ENCODE measurements at places on chromosomes 5 and 9.

DNA sequence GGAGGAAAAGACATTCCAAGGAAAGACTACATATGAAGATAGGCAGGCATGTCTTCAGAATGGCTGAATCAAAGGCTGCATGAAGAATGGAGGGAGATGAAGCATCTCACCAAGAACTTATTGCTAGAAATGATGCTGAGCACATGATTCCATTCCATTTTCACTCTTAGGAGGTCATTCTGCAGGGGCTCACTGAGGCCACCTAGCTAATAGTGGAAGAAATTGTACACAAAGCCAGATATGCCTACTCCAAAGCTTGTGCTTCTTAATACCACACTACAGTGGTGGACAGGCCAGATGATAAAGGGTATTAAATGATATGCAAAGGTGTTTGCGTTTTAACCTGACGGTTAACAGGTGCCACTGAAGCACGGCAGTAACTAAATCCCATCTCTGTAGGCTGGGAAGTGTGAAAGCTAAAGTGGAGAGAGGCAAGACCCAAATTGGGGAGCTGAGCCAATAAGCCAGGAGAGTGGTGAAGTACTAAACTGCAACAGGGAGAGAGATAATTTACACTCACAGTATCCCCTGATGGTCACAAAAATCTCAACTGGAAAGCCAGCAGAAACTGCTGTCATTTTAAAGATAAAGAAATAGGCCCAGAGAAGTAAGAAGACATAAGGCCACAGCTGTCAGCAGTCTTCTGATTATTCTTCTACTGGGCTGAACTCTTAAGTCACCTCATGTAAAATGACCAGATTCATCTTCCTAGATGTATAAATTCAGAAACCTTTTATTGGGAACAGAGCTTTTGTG, 14.6 kb downstream of the NDUFA8 start:
- DNase-seq = no peak

DNA sequence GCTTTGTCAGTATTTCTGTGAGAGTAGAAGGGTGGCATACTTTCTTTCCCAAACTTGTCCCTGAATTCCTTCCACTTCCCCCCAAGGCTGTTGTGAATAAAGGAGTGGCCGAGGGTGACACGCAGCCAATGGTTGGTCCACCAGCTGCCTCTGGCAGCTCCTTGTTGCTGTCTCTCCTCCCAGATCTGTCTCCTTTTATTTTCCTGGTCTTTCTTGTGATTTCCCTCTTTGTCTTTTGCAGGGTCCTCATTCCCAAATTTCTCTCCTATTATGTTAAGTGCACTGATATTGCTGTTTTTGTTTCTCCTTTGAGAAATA, 137.5 kb upstream of the HMHB1 start:
- no peak for DNase-seq

DNA sequence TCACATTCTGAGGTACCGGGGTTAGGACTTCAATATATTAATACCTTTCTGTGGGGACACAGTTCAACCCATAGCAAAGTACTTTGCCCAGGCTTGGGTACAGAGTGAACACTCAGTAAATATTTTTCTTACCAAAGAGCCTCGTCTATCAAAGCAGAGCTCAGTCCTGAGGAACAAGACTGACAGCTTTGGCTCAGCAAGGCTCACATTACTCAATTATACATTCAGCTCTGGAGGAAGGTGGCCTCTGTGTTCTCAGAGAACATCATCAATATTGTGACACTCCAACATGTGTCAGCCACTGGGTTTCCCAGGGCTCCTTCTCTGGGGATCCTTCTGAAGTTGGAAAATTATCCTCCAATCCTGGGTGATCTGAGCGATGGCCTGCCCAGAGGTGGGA, 186.4 kb downstream of the NMUR2 start:
- DNase-seq = no peak

DNA sequence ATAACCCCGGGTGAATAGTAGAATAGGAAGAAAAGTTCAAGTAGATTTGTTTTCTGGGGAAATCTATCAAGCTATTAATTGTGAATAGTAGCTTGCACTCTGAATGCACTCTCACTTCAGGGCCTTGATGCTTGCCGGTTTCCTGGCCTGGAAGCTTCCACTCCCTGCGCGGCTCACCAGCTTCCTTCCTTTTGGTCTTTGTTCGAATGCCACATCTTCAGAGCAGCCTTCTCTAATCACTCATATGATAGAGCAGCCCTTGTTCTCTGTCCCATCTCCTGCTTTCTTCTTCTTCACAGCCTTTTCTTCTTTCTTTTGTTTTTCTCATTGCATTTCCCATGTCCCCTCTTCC, 146.7 kb downstream of the MAST4 start:
- DNase-seq = no peak

DNA sequence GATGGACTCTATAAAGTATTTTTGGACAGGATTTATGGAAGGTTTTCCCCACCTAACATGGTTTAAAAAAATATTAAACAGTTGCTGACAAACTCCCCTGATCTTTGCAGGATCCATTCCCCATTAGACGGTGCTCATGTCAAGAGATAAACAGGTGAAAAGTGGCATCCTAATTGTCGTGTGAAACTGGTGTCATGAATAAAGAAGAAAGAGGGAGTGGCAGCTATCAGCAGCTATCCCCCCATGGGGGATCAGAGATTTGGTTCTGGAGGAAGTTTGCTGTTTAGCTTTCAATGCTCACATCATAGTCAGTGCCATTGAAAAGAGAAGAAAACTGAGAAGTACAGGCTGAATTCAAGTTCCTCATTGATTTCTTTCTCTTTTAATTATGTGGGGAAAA, 329.3 kb upstream of the BRINP1 start:
- DNase-seq = no peak

GRCh38 chr9:69919461-69920061, 98.9 kb downstream of the CFAP95 start:
- DNase-seq = no peak

- DNase-seq = no peak
Measured at GRCh38 chr9:123642291-123643278, 286.6 kb downstream of the CRB2 start.

DNA sequence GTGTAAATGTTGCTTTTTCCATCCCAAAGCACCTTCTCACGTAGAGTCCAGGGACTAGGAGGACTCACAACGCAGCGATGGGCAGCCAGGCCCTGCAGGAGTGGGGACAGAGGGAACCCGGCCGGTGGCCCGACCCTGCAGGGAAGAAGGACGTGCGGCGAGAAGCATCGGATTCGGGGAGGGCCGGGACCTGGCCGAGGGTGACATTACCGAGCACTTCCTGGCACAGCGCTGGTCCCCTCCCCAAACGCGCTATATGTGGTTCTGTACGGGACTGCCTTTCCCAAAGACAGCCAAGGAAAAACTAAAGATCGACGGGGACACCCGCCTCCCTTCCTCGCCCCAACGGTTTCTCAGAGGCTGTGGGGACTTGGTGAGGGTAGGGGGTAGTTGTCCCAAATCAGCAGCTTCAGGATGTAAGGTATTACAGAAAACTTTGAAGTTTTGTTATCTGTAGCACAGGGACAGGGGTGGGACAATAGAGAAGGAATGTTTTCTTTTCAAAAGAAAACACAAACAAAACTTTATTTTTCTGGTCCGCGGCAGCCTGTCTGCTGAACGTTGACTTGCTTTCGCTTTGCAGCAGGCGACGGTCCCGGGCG, 887 bp upstream of the MAP3K1 start:
- no peak for DNase-seq

- no peak for DNase-seq
Measured at GRCh38 chr5:1053391-1054017, 44.9 kb downstream of the NKD2 start.

- no peak for DNase-seq
Measured at GRCh38 chr9:880725-881124, 39.2 kb downstream of the DMRT1 start.

DNA sequence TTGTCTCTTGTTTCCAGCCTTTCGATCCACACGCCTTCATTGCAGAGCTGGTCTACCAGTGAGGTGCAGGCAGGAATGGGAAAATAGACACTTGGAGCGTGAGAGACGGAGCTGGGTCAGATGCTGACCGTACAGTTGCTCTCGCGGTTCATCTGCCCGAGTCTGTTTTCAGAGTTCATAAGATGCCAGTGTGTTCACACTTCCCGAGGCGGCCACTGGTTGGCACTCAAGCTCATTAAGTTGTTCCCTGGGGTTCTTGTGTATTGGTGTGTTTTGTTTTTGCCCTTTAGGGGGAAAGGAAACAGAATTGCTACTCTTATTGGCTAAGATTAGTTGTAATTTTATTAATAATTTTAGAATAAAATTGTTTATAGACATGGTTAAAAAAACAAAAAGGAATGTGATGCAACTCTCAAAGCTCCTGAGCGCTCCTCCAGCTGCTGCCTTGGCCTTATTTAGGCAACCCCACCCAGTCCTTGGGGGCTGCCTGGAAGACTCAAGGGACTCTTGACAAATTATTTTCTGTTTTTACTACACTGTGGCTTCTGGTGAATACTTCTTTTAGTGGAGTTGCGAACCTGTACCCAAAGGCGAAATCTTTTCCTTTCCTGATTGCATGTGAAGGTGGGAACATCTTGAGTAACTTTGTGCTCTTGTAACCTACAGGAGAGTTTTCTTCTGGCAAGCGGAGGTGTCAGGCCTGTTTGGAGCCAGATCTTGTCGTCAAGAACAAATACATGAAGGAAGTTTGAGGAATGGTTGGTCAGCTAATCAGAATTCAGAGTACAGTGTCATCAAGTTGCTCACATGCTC, 146.1 kb downstream of the MAST4 start:
- no peak for DNase-seq

DNA sequence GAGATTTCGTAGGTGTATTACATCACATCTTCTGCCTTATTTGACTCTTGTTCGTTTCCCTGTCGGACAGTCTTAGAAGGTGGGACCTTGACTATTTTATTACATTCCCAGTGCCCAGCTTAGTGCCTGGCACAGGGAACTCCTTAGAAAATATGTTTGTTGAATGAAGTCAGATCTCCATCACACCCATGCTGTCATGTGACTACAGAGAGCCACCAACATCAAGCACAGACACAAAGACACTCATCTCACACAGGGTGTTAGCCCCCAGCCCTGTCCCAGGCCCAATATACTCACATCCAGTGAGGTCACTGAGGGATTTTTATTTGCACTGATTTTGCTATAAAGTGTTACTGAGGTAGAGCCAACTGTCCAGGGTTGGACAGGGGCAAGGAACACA, 692 bp upstream of the SRA1 start:
- DNase-seq = no peak

DNA sequence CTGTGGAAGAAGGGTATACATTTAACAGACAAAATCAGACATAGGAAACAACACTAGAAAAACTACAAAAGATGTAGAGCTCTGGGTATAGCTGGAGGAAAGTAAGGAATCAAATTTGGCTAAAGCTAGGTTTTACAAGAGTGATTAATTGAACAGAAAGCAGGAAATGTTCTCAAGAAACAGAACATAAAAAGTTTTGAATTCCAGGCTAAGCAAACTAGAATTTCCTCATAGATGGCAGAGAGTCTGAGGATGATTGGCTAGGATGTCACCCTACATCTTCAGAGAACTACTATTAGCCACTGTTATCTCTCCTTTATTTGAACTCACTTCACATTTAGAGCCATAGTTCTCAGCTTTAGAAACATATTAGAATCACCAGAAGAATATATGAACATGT, 502.1 kb upstream of the PAPPA start:
- DNase-seq = no peak

GRCh38 chr9:93301291-93301811, 117.4 kb downstream of the WNK2 start:
- DNase-seq = no peak

DNA sequence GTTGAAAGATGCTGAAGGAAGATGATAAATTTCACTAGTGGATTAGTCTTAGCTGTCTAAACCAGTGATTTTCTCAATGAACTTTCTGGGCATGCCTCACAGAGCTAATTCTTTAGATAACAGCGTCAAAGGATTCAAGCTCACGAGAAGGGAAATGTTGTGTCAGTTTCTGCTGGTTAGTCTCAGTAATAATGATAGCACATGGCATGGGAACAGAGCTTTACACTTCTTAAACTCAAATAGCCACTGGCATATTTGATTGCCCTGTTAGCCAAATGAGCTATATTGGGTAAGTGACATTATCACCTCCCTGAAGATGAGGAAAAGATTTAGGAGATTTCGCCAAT, 139.3 kb upstream of the NR3C1 start:
- no peak for DNase-seq

GRCh38 chr9:75133396-75133795, 45.1 kb downstream of the OSTF1 start:
- no peak for DNase-seq

DNA sequence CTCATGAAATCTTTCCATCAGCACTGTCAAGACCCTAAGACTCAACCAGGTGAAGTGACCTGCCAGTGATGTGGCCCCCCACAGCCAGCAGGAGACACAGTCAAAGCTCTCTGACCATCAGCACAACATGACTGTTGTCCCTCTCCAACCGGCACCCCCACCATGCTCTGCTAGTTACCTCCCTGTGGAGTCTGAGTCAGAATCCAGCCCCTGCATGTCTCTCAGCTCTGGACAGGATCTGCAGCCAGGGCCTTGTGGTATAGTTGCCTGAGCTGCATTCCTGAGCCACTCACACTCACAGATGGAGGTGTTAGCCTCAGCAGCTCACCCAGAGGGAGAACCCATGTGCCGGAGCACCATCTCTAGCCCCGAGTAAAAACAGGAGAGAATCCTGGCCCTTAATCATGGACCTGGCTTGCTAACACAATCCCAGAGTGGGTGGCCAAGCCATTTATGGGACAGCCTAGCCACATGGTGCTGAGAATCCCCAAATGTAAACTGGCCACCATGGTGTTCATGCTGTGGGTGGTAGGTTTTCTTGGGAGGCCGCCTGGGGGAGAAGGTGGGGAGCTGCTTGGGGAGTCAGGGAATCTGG, 237.8 kb downstream of the PAPPA start:
- no peak for DNase-seq

DNA sequence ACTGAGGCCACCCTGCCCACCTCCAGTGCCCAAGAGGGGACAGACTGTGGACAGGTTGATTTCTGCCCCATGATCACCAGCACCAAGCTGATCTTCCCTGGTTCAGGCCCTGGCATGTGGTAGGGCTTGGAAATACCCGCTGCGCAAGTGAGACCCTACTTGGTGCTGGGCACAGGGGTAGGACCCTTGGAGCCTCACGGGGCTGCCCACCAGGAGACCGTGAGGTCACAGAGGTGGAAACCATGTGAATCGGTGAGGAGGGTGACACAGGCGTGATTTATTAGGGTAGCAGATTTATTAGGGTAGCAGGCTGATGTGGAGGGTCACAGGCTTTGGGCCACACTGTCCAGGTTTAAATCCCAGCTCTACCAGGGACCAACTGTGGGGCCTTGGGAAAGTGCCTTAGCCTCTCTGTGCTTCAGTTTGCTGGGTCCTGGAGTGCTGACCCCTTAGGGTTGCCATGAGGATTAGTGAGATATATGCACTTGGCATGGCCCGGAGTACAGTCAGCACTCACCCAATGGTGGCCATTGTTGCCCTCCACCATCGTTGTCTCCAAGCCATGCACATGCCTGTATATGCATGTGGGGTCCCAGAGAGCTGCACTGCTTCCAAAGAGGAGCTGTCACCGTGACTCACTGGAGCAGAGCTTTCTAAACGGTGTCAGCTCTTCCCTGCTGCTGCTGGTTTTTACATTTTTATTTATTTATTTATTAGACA, 20.9 kb upstream of the DUSP1 start:
- DNase-seq = no peak

- no peak for DNase-seq
Measured at GRCh38 chr5:60538426-60538825, 161.5 kb downstream of the DEPDC1B start.

GRCh38 chr5:80408484-80409366, 861 bp downstream of the ZFYVE16 start:
- DNase-seq = peak; percentile 8

All from stimulated activated CD8-positive, alpha-beta memory T cell treated with anti-CD3 and anti-CD28 coated beads, Interleukin-7, amount 100 ng/mL, for 24 hours (primary cell).